ENCODE measurements at places on chromosomes 1 and 21.

DNA sequence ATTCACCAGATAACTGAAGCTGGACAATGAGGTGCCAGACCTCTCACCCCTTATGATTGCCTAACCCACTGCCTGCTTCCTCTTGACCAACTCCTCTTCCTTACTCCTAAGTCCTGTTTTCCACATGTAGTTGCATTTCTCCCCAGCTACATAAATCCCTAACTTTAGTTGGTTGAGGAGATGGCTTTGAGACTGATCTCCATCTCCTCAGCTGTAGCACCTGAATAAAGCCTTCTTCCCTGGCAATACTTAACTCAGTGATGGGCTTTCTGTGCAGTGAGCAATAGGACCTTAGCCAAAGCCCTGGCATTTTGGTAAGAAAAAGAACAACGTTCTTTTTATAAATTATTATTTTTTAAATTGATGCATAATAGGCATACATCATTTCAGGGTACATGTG, 691.1 kb downstream of the MATN1 start:
- no peak for DNase-seq

- DNase-seq, result no peak
Observed at GRCh38 chr1:20574686-20575540, 14.0 kb upstream of the CDA start.

GRCh38 chr21:34031835-34032370, 41.5 kb upstream of the MRPS6 start:
- no peak for DNase-seq

DNA sequence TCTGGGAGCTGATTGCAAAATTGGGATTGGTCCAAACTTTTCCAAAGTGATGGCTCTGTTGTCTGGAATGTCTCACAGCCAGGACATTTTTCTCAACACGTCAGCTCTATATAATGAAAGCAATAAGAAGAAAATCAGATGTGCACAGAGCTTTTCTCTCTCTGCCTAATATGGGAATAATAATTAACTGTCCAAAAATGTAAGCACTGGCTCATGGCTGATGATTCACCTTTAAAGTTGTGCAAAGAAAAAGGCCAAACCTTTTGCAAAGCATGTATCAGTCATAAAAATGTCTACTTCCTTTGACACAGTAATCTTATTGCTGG, 30.4 kb downstream of the ZNF281 start:
- no peak for DNase-seq

DNA sequence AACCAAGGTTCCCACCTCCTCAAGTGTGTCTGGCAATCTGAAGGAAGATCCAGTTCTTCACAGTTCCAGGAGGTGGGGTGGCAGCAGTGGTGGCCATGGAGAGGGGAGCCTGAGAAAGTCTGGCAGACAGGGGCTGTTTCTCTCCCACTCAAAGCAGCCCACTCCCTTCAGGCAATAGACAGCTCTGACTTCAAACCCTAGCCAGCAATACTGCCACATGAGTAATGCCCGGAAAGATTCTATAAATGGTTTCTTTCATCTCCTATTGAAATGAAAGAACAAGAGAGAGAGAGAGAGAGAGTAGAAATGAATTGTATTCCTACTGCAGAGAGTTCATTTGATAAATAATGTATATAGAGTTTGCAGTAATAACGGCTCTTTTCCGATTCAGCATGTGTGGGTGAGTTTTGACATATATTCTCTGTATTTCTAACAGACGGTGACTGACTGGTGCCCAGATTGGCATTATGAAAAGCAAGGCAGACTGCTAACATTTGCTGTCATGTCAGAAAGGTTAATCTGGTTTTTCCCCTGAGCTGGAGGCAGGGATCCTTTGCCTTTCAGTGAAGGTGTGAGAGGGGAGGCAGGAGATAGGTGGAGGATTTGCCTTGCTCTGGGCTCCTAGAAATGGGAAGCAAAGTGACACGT, 267.1 kb upstream of the KIAA0040 start:
- no peak for DNase-seq

DNA sequence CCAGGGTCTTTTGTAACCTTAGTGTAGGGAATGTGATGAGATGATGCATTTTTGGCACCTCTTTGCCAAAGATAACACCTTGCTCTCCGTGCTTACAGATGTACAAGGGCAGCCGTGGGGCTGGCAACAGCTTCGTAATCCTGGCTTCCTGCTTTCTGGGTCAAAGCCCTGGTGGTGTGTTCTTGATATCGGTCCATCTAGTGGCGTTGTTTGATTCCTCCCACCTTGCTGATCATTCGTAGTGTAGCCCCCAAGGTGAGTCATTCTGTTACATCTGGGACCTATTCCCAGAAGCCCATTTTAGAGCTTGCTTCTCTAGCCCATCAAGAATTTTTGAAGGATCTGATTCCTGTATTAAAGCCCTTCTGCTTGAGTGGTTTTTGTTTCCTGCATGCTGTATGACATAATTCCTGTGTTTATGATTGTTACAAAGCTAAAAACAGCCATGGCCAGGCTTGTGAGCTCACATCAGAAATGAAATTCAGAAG, 7.0 kb upstream of the CCT8 start:
- no peak for DNase-seq

DNA sequence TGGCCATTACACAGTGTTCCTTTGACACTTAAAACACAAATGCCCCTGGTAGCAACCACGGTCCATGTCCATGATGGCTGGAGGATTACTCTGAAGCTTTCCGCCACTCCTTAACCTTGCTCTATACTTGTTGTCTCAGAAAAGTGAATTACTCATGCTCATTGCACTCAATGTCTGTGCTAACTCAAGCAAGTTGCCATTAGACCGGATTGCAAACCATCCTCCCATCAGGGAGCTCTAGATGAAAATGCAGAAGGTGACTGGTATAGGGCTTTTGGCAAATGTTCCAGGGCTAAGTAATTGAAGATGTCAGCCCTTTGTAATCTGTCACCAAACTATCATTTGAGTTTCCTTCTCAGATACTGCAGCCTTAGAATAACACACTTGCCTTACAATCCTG, 1288.3 kb upstream of the B3GALT2 start:
- no peak for DNase-seq

DNA sequence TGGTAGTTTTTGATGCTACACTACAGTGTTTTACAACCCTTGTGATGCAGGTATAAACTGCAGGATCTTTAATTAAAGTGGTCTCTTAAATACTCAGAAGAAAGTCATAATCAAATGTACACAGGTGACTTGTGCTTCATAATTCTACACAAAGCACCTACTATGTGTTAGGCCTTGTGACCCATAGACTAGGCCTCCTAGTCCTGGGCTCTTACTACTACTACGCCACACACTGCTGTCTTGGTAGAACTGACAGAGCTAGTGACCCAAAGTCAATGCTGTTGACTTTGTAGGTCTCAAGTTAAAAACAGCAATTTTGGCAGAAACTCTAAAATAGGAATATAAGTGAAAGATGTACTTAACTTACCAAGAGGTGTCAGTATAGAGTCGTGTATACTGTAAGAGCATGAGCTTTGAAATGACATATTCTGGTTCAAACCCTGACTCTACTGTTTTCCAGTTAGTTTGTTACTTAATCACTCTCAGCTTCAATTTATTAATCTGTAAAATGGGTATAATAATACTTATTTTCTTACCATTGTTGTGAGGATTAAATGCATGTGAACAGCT, 48.6 kb upstream of the LMO4 start:
- DNase-seq, result no peak

- no peak for DNase-seq
Observed at GRCh38 chr1:37482796-37483744, 8.7 kb downstream of the ZC3H12A start.

Data from stimulated activated naive CD4-positive, alpha-beta T cell treated with Interleukin-2 at 50 U/mL for 16 hours (primary cell).